Body of pancreas (tissue), 4 donors: ENCODE measurements at places on chromosomes 7 and 10.

GRCh38 chr10:77266242-77266641 is 371.4 kb downstream of the KCNMA1 start:
- peak; percentile 58 for DNase-seq

- DNase-seq = no peak
These were observed 291.1 kb downstream of the ZNF248 start for GRCh38 chr10:37566332-37566731.

GRCh38 chr10:59913547-59914237 is 7.3 kb upstream of the CCDC6 start:
- no peak for DNase-seq

- DNase-seq = peak; percentile 98
These were observed 683 bp upstream of the SGMS1 start for GRCh38 chr10:50624413-50624865.

GRCh38 chr10:70221030-70221429 is 12.2 kb downstream of the PPA1 start:
- DNase-seq = no peak

GRCh38 chr7:88694207-88694606 is 65.3 kb upstream of the ZNF804B start:
- no peak for DNase-seq

- DNase-seq = peak; percentile 26
These were observed 159.7 kb downstream of the SGMS1 start for GRCh38 chr10:50464004-50464409.

DNA sequence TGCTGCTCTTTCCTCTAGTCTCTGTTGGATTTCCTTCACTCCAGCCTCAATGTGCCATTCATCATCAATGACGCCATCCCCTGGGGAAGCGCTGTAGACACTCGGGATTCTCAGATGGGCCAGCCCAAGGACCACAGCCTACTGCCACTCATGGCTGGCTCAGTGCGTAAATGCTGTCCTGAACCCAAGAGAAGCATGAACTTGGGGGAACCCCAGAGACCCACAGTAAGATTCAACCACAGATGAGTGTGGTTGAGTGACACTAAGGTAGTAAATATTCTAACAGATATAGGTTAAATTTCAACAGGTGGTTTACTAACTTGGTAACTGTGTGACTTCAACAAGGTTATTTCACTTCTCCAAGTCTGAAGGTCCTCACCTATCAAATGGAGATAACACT is 304.1 kb downstream of the GRM8 start:
- DNase-seq = no peak

- no peak for DNase-seq
These were observed 229.2 kb downstream of the LRRN3 start for GRCh38 chr7:111320133-111320532.
